Epithelial cell of proximal tubule (primary cell): ENCODE measurements at places on chromosomes 11 and 22. TPM values are rescaled to one million over a fixed set of nuclear protein-coding genes. Genes with fewer than 3 reads are reported as not detected.

The EXPH5 gene
- 6.8 and 7.8 TPM in 2 replicates for total RNA-seq

The MYH9 gene
- total RNA-seq = 797 and 896 TPM in 2 replicates

The BAIAP2L2 gene
- total RNA-seq = 5.4 and 6.5 TPM in 2 replicates

The SCGB1C1 gene
- not detected in 2 replicates for total RNA-seq

The EHD1 gene
- total RNA-seq = 82.7 and 93.4 TPM in 2 replicates

The KCNK4 gene
- 0.51 TPM in 1 of 2 replicates, not detected in the other for total RNA-seq

The ACR gene
- not detected in 2 replicates for total RNA-seq

The PRSS23 gene
- 64.2 and 77.2 TPM in 2 replicates for total RNA-seq

The UCP3 gene
- total RNA-seq = 0.06 and 0.22 TPM in 2 replicates

The SLC7A4 gene
- 0.29 and 1.8 TPM in 2 replicates for total RNA-seq

The B3GAT1 gene
- 0.07 TPM in 1 of 2 replicates, not detected in the other for total RNA-seq

The MS4A15 gene
- not detected in 2 replicates for total RNA-seq
